Activated B cell treated with CpG ODN at 0.5 μM for 24 hours (primary cell): ENCODE measurements at places on chromosomes 4 and X. TPM values are rescaled to one million over a fixed set of nuclear protein-coding genes. Genes with fewer than 3 reads are reported as not detected.

DNA sequence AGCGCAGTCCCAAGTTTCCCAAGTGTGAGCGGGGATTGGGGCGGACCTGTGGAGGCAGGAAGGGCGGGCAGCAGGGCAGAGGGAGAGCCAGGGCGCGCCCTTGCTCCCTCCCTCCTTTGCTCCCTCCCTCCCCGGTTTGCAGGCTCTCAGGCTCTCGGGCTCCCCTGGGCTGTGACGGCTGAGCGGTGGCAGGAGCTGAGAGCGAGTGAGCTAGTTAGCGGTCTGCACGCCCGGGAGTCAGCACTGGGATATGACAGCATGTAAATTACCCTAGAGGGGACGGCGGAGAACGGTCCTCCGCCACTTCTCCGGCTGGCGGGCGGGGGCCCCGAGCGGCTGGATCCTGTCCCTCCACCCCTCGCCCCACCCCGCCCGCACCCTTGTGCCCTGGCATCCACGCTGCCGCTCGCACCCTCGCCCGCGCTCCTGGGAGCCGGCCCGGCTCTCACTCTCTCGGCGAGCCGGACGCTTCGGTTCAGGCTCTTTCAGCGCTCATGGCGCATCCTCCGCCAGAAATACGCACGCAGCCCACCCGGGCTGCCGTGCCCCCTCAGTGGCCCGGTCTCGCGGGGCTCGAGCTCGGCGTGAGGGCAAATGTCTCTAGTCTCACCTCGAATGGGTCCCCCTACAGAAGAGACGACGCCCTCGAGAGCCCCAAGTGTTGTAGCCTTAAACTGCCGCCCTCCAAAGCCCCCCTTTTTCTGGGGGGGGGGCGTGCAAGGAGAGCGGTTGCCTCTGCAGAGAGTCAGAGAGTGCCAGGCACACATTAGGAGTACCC lies at the start of gene TSC22D3:
Gene TSC22D3 (minus strand): TSS at position 54 of the 778 bp plus-strand sequence. CDS start 368 bp downstream, outside the sequence.
- DNase-seq = peak; percentile 29

DNA sequence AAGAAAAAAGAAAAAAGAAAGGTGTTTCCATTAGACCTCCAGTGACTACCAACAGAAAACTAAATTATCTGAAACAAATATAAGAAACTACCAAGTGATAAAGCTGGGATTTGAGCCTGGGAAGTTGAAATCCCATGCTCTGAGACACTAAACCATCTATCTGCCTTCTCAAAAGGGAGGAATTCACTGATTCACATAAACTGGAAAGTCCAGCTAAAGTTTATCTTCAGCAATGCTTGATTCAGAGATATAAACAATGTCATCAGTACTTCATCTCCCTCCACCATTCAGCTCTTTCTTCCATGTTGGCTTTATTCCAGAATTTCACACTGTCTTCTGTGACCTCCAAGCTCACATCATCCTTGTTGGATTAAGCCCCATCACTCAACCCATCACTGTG lies 96.3 kb downstream of the IQCM start:
- DNase-seq = no peak

DNA sequence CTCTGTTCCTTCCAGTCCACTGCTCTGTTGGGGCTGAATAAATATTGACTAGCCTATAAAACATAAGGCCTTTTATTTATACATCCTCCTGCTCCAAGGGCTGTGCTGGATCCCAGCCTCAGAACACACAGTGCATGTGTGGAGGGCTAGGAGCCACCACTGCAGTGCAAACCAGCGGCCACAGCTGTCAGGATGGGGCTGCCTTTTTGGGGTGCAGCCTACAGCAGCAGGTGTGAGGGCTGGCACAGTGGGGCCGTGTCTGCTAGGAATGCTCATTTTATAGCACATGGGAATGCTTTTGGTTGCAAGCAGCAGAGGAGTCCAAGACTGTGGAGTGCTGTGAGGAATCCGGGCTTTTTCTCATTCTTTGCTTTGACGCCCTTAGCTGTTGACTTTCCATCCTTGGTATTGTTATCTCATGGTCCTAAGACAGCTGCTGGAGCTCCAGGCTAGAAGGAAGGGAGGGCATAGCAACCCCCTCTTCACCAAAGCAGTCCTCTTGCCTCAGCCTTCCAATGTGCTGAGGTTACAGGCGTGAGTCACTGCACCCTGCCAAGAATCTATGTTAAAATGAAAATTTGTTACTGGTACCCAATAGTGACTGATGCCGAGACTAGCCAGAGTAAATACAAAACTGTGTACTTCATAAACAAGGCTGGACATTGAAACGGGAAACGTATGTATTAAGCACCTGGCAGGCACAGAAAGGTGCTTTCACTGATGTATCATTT lies 334.3 kb upstream of the GATB start:
- no peak for DNase-seq

DNA sequence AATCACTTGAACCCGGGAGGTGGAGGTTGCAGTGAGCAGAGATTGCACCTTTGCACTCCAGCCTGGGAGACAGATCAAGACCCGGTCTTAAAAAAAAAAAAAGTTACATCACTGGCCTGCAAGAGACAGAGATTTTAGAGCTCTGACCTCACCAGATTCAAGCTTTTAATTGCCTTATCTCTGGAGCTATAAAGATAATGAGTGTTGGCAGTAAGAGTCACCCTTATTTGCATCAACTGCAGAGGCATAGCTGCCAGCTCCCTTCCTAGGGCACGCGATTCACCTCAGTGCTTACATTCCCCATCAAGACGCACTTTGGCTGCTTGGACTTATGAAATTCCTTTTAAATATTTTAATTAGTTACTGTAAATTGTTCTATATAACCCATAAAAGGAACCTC lies 12.5 kb upstream of the SPATA4 start:
- DNase-seq = no peak

GRCh38 chrX:119398974-119399771 lies at the start of gene SLC25A43:
Gene SLC25A43, plus strand, starts transcription at chrX:119399336. Its CDS starts 68 bp downstream, at chrX:119399404.
- DNase-seq = peak; percentile 49

- DNase-seq = no peak
Observed at GRCh38 chr4:184309241-184310170, 91.8 kb upstream of the ENPP6 start.

DNA sequence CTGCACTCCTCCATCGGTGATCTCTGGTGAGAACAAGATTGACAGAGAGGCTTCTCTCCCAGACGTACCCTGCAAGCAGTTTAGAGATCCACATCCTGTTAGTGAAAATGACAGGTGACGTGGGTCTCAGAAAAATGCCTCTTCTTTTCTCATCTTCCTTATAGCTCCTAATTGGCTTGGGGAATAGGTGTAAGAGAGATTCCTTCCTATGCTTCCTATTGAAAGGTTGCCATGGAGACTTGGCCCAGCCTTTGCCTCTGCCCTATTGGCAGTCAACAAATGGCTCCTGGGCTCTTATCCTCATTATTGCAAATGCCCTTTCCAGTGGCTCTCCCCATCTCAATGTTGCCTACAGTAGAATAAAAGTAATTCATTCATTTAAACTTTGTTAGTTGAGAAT lies 26.5 kb upstream of the DGKK start:
- DNase-seq = no peak

DNA sequence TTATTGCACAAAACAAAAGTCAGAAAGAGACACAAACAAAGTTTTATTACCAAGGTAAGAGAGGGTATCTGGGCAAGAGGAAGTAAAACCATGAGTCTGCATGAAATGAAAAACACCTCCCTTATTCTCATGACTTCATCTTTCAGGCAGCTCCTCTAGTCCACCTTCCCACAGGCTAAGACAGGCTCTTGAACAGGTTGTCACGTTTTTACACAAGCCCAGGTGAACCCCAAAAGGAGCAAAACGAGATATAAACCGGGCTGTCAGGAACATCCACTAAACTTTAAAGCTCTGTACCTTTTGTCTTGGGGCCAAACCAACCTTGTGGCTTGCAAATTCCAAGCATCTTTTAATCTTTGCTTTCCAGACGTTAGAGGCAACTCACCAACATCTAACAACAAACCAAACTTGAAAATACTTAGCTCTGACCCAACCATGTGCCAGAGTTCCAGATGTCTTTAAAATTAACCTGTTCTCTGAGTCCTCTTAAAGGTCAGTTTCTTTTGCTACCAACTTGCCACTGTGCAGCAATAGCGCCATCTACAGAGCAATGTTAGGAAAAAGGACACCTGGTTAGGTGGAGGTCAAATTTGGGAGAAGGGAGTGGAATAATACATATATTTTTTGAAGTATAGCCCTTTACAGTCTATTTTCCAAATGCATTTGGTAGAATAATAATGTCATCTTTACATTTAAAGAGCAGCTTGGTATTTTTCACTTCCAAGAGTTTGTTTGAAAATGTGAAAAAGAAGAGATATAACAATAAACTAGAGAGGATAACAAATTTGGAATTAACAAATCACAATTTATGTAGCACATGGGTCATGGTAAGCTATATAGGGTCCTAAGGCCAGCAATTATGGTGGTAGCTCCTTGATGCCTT lies 73.1 kb downstream of the QRFPR start:
- no peak for DNase-seq

DNA sequence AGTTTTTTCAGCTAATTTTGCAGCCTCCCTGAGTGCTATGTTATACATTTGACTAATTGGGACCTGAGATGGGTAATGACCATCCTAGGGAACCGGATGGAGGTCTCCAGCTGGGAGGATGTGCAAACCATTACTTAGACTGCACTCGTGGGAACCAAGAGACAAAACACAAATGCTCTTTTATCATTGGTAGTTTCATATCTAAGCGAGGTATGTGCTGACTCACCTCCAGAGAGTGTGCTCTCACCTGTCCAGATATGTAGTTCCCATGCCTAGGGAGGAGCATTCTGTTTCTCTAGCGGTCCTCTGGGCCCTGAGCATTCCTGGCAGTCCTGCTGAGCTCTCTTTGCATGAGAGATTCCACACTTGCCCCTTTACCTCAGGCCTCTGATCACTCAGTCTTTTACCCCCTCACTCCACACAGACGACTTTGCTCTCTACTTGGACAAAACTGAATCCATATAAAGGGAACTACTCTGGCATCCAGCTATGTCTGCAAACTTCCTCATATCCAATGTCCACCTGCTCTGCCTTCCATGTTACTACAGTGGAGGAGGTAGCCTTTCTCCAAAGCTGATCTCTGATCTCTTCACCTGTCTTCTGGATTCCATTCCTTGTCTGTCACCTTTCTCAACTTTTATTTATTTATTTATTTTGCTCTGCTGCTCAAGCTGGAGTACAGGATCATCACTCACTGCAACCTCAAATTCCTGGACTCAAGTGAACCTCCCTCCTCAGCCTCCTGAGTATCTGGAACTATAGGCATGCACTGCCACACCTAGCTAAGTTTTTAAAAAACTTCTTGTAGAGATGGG lies 88.4 kb downstream of the LRP2BP start:
- no peak for DNase-seq

GRCh38 chr4:109945056-109945455 lies 32.4 kb downstream of the EGF start:
- no peak for DNase-seq

- DNase-seq = no peak
Observed at GRCh38 chr4:118557298-118557851, 127.8 kb upstream of the METTL14 start.

GRCh38 chr4:38785901-38786402 lies 3.2 kb upstream of the TLR10 start:
- DNase-seq = no peak

DNA sequence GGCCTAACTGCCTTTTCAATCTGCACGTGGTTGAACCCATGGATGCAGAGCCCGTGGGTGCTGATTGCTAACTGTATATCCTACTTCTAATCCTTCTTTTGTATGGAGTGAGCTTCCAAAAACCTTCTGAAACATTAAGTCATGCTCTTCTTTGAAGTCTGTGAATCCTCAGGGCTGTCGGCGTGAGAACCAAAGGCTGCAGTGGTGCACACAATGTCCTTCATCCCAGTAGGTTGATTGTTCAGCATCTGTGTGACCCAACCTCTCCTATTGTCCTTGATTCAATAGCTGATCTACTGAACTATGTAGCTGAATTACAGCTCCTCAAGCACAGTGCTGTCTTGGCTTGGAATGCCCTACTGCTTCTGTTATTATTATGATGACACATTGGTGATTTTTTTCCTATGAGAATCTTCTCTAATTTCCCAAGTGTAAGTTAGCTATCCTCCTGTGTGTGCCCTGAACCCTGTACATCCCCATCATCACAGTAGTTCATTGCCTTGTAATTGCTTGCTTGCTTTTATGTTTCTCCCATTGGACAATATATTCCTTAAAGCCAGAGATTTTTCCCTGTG lies 294.6 kb downstream of the TRIML1 start:
- no peak for DNase-seq

DNA sequence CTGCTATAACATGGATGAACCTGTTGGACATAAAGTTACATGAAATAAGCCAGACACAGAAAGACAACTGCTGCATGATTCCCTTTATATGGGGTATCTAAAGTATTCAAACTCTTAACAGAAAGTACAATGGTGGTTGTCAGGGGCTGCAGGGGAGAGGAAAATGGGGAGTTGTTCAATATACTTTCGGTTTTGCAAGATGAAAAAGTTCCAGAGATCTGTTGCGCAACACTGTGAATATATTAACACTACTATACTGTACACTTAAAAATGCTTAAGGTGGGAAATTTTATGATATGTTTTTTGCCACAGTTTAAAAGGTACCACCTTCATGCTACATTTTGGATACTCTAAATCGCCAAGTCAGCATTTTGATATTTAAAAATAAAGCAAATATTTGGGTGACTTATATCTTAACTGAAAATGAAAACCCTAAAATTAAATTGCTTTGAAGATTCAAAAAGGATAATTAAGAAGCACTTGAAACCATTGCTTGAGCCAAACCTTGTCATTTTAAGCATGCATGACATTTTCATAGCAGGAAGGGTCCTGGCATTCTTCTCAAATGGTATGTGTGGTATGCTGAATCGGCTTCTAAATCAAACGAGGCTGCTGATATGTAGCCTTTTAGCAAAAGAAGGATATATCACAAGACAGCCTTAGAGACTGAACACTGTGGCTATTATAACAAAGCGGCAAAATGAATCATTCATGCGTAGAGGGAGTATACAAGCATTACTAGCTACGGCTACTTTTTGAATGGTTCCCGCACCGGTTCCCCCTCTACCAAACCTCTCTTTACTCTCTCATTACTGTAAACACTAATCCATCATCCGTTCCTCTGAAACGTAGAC lies 607.1 kb upstream of the DIPK2B start:
- DNase-seq = no peak

DNA sequence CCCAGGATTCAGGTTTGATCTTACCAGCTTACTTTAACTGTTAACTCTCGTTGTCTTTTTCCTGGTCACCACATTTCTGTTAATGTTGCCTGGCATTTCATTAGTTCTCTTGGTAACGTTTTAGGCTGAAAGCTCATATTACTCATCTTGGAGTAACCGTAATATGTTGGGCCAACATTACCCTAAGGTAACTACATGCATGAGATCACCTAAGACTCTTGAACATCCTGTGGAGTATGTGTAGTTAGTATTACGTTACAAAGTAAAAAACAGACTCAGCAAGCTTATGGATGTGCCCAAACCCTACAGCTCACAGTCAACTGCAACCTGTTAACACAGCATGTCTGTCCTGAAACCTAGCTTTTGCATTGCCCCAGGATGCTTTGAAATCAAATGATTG lies 203.3 kb upstream of the HS3ST1 start:
- DNase-seq = no peak

DNA sequence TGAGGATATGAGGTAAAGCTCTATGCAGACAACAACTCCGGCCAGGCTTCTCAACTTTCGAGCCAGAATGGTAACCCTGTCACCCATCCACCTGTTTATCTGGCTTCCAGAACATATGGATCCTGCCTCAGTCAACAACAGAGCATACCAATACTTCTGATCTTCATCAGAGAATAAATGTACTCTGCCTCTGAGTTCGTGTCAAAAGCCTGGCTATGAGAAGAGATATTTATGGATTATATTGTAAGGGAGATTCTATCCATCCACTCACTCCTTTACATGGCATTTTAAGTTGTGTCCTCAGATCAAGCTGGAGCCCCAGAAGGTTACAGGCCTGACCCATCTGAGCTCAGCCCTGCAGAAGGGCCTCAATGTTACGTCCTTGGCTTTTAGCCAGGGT lies 9.8 kb upstream of the FOXO4 start:
- DNase-seq = no peak

NRK gene
- not detected in 2 replicates for total RNA-seq
